Ovary (tissue), 10 donors: ENCODE measurements at places on chromosomes 11 and 22.

- no peak for DNase-seq
Observed at GRCh38 chr11:66014804-66015453, 3.1 kb downstream of the CST6 start.

- DNase-seq: no peak
Observed at GRCh38 chr22:30538280-30538679, 8.3 kb downstream of the SEC14L6 start.

DNA sequence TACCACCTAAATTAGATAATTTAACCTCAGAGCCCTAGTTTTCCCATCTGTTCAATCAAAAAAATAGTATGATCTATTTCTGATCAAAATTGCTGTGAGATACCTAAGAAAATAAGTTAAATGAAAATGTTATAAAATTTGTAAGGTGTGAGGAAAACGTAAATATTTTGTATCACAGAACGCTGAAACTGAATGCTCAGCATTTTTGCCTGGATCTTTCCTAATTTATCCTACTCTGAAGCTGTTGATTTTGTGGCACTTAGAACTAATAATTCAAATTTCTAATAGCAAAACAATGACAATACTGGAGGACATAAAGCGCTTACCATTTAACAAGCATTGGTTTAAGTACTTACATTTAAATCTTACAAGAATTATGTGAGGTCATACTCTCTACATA, 674.2 kb downstream of the FAM181B start:
- DNase-seq: no peak

- no peak for DNase-seq
Observed at GRCh38 chr11:66216911-66217310, 51.5 kb upstream of the RAB1B start.

GRCh38 chr11:31487848-31488247, 21.6 kb downstream of the IMMP1L start:
- no peak for DNase-seq

GRCh38 chr22:24831687-24832086, 25.7 kb downstream of the SGSM1 start:
- no peak for DNase-seq

DNA sequence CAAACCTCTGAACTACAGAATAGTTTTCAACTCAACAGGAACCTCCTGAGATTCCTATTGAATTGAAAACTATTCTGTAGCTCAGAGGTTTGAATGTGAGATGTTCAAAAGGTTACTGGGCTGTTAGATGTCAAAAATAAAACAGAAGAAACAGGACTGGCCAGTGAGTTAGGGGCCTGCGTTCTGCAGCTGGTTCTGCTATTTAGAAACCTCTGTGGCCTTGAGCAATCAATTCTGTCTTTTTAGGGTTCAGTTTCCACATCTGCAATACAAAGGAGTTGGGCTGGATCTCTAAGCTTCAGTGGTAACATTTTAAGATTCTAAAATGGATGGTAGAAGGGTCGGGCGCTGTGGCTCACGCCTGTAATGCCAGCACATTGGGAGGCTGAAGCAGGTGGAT, 55.8 kb downstream of the CLMP start:
- no peak for DNase-seq

DNA sequence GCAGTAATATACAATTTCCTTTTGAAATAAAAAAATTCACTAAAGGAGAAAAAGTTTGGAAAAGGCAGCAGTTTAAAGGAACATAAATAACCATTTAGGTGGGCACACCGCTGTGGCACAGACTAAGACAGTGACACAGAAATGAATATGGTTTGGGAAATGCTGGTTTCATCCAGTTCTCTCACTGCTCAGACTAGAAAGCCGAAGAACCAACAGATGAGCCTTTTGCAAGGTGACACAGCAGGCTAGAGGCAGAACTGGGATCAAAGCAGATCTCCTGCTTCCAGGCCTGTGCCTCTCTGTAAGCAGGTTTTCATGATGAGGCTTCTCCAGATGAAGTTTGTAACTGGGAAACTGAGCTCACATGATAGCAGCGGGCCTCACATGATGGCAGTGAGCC, 380.0 kb upstream of the NARS2 start:
- DNase-seq: no peak

DNA sequence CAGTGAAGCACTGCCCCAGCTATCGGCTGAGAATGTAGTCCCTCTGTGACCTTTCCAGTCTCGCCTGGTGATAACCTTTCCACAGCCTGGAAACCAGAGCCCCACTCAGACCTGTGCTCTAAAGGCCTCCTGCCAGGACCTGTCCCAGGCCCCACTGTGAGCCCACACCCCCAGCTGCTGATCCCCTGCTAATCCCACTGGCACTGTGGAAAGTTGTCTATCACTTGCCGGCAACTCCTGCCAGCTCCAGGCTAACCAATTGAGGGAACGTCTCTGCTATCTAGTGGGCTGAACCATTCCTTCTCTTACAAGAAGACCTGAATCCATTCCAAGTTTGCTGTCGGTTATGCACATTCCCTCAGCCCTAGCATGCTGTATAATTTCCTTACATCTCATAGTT, 328.2 kb downstream of the FAM181B start:
- no peak for DNase-seq

- DNase-seq: no peak
Observed at GRCh38 chr22:36385491-36386350, 2.0 kb downstream of the MYH9 start.

DNA sequence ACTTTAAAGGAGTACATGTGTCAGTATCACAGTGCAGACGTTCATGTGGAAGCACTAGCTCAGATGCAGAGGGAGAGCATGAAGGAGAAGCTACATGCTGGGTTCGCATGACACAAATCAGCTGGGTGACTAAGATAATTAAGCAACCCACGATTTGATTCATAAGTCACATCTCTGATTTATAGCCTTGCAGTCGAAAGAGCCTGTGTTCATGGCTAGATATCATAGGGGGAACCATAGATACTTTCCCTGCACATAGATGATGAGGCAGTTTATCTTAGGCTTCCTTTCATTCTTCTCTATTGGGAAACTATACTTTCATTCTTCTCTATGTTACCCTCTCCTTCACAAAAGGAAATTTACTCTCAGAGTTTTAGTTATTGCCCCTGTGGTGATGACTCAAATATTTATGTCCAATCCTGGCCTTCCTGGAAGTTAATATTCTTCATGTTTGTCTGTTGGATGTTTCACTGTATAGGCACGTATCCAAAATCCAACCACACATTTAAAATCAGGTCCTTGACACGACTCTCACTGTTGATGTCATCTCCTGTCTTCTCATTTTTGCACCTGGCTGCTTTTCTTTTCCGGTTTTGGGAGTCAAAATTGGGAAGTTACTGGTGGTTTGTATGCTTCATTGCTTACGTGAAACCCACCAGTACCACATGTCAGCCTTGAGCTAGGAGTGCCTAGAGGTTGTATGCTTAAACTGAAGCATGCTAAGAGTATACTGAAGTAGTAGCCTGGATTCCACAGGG, 56.3 kb upstream of the SLC5A12 start:
- no peak for DNase-seq

GRCh38 chr11:76455331-76455730, 10.5 kb downstream of the EMSY start:
- no peak for DNase-seq

- DNase-seq: no peak
Observed at GRCh38 chr11:73566977-73567755, 30.7 kb downstream of the FAM168A start.

DNA sequence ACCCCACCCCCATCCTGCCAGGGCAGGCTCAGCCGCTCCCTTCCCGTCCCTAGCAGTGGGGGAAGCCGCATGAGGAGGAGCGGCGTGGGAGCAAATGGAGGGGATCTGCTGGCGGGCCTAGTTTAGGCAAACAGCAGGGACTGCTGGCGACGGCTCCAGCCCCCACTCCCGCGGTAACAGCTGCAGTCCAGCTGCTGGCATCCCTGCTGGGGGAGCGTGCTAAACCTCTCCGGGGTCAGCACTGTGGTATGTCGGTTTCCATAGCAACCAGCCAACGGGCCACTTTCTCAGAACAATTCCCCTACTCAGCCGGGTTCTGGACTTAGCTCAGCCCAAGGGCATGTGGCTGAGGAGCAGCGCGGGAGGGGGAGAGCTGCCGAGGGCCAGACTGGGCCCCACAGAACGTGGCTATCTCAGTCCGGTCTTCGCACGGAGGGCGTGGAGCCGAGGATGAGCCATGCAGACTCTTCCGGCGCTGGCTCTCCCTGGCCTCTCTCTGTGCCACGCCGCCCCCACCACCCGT, 98.8 kb downstream of the PKNOX2 start:
- DNase-seq: peak; percentile 95

DNA sequence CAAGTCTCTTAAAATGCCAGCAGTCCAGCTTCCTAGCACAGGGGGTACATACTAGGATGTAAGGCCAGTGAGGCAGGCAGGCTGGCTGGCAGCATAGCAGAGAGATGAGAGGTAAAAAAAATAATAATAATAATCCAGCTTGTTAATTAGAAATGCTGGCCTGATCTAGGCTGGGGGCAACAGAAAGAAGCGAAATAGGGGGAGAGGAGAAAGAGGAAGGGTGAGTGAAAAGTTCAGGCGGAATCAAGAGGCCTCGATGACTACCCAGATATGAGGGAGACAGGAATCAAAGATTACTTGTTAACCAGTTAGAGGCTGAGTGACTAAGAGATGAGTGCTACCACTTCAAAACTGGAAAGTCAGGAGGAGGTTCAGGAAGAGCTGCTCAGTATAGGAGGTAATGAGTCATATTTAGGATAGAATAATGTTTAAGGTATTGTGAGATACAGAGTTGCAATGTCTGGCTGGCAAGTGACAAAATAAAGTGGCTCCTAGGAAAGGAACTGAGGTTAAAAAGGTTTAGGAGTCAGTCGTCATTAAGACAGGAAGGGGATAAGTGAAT, 2.8 kb downstream of the ALKBH8 start:
- DNase-seq: no peak

GRCh38 chr22:48781868-48782267, 1045.8 kb downstream of the BRD1 start:
- DNase-seq: no peak

GRCh38 chr11:132772703-132773545, 759.4 kb downstream of the OPCML start:
- DNase-seq: no peak

- no peak for DNase-seq
Observed at GRCh38 chr22:46240907-46241306, 9.2 kb downstream of the CDPF1 start.

DNA sequence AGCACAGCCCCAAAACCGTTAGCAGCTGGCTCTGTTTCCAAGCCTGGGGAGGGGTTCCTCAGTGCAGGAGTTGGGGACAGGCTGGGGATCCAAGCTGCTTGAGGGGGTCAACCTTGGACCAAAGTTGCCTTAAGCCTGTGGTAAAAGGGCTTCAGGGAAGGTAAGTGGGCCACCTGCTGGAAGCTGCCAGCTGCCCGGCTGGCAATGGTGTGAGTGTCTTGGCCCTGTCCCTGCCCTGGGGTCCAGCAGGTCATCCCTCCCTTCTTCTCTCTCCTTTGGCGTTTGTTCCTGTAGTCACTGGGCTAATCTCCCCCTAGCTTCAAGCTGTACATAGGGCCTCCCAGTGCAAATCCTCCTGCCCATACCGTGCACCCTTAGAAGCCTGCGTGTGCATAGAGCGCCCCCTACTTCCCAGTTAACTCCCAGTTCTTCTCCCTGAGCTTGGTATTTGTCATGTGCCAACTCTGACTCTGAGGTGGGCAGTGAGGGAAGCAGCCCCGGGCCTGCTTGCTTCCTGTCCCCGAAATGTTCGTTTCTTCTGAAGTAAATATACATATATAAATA, 4.4 kb downstream of the TMEM258 start:
- DNase-seq: no peak

DNA sequence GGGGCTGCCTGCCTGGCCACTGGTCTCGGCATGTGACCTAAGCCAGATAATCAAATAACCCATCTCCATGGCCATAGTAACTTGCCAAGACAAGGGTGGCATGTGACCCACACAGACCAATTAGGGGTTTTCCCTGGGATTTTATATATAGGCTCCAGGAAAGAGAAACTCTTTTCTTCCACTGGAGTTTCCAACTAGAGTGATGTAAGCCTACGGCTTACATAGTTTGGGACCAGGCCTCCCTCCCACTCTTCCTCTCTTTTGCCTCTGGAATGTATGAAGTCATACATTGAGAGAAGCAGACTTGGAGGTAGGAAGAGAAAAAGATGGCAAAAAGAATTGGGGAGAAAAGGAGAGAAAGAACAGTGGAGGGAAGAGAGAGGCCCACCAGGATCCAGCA, 84.6 kb upstream of the LDLRAD3 start:
- no peak for DNase-seq

DNA sequence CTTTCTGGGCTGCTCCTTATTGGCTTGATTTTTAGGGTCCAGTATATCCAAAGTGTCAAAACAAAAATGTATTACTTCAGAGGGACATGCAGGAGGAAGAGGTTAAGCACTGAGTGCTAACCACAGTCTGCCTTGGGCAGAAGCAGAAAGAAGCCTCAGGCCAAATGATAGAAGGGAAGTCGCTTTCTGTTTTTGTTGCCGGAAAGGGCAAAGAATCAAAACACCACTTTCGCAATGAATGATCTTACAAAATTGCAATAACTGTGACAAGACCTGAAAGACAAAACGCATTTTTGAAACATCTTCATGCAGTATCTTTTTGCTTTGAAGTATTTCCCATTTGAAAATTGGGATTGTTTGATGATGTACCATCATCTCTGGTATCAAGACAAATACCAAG, 70.1 kb upstream of the PICALM start:
- DNase-seq: no peak

GRCh38 chr11:28420099-28420498, 311.9 kb downstream of the METTL15 start:
- DNase-seq: no peak

DNA sequence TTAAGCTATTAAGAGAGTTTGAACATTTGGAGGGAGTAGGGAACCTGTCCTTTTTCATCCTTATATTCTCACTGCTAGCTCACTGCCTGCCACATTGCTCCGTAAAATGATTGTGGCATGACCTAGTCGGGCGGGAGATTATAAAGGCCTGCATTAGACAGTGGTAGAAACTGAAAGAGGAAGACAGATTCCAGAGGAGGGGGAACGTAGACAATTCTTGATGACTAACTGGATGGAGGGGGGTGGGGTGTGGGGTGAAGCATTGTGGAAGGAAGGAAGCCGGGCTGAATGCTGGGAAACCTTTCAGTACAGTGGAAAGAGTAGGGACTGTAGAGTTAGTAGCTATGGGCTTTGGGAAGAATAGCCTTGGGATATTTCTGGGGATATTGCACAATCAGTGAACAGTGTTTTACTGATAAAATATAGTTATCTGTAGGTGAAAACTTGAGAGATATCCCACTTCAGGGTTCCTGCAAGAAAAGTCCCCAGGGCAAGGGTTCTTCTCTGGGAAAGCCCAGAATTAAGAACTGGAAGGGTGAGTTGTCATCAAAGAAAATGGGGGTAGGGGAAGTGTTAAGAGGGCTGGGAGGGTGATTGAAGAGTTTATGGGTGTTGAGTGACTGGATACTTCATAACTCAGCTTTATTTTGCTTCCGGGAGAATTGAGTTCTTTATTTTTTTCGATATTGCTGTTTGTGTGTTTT, 2.1 kb downstream of the MED15 start:
- DNase-seq: peak; percentile 69

GRCh38 chr11:78927511-78927910, 352.8 kb upstream of the NARS2 start:
- DNase-seq: no peak
